ENCODE measurements at places on chromosomes 16 and 17. TPM values are rescaled to one million over a fixed set of nuclear protein-coding genes. Genes with fewer than 3 reads are reported as not detected.

Gene KRT24
- not detected for total RNA-seq

Gene MRPL45
- total RNA-seq = 15.4 TPM

Gene FZD2
- total RNA-seq = not detected

Gene WSCD1
- total RNA-seq = not detected

Gene TP53TG3
- not detected for total RNA-seq

Gene CCDC144A
- 1.4 TPM for total RNA-seq
